ENCODE measurements at places on chromosomes 5 and 9. TPM values are rescaled to one million over a fixed set of nuclear protein-coding genes. Genes with fewer than 3 reads are reported as not detected.

PCA3 gene
- not detected for total RNA-seq

PDE6A gene
- not detected for total RNA-seq

SLC34A3 gene
- total RNA-seq: not detected

SOHLH1 gene
- total RNA-seq: not detected

IL13 gene
- not detected for total RNA-seq

TRPM6 gene
- not detected for total RNA-seq

GOLGA2 gene
- total RNA-seq: 176 TPM

CBY3 gene
- not detected for total RNA-seq

SGCD gene
- total RNA-seq: 13.1 TPM

GGTA1 gene
- 1.1 TPM for total RNA-seq

SHOC1 gene
- total RNA-seq: not detected

ABLIM3 gene
- 0.64 TPM for total RNA-seq

PITX1 gene
- total RNA-seq: not detected

Measured in osteocyte (in vitro differentiated cells).